ENCODE measurements at places on chromosomes 12 and 14.

DNA sequence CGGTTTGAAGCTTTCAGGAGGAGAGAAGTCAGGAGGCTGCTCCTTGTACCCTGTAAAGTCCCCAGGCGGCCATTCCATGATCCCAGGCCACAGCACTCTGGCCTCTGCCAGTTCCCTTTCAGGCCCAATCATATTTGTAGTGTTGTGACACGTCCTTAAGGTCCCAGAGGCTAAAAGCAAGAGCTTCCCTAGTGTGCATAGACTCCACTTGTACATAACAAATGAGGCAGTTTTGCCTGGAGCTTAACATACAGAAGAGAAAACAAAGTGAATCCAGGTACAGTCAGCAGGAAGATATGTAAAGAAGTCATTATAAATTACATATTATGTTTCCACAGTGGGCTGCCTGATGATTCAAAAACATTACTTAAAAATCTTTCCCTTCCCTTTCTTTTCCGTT, 81.1 kb upstream of the RPH3A start:
- no peak for DNase-seq

- DNase-seq = no peak
Observed at GRCh38 chr12:132327336-132328171, 1.8 kb downstream of the GALNT9 start.

DNA sequence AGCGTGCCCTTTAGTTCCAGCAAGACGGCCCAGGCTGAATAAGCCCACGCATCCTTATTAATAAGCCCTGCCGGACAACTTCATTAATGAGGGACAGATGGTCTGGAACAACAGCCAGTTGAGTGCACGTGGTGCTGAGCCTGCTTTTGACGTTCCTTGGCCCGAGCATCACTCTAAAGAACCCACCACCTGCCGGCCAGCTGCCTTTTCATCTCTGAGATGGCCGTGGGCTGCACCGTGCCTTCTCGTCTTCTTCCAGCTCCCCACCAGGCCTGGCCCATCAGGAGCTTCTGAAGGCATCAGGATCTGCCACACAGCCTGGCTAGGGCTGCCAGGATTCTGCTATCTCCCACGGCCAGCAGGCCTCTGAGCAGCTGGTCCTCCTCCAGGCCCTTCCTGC, 80.0 kb downstream of the AACS start:
- DNase-seq = no peak

- no peak for DNase-seq
Observed at GRCh38 chr14:45082420-45082819, 1.5 kb upstream of the PRPF39 start.

DNA sequence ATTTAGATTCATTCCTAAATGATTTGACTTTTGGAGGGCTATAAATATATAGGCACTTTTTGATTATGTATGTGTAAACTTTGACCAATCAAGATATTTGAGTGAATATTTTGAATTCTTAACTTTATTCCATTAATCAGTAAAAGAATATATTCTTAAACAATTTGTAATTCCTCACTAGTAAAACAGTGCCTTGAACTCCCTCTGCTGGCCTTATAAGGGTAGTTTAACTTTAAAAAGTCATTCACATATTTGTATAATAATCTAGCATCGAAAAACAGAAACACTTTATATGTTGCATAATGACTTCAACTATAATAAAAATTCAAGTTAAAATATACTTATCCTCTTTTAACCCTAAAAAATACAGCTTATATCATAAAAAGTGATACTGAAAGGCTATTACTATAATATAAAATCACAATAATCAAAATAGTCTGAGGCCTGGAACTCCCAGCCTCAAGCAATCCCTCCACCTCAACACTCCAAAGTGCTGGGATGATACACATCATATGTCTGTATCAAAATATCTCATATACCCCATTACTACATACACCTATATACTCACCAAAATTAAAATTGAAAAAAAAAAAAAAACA, 31.2 kb downstream of the CCDC59 start:
- no peak for DNase-seq

DNA sequence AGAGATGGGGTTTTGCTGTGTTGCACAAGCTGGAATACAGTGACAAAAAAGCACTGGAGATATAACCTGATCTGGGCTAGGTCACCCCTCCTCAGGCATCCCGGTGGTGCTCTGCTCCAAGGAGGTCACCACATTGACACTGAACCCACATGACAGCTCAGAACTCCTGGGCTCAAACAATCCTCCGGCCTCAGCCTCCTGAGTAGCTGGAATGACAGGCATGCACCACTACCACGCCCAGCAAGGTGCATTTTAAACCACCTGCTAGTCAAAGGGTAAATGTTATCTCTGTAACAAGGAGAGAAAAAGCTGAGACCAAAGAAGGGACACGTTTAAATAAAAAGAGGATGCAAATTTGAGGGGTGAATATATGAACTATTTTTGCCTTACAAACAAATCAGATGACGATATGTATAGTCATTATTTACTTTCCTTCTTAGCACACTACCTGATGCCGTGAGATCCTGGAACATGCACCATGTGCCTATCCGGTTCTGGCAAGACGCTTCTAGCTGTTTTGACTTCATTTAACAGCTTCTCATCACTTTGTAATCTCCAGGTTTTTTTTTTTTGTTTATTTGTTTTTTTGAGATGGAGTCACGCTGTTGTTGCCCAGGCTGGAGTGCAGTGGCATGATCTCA, 135.1 kb downstream of the PPM1H start:
- DNase-seq = no peak

GRCh38 chr12:2247120-2247519, 194.3 kb downstream of the CACNA1C start:
- no peak for DNase-seq

DNA sequence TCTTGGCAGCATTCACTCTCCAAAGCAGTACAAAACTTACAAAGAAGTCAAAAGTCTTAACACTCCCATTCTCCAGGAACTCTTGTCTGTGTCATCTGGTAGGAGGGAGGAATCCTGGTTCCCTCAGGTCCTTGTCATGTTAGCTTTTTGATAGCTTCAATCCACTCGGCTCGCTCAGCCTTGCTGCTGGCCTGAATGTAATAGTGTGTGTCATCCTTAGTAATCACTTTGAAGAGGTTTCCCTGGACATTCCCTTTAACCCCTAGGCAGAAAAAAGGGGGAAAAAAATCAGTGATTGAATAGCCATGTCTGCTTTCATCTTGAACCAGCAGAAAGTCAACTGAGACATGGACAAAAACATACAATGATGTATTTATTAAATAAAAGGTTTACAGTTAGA, 24.8 kb downstream of the PLEK2 start:
- DNase-seq = no peak

DNA sequence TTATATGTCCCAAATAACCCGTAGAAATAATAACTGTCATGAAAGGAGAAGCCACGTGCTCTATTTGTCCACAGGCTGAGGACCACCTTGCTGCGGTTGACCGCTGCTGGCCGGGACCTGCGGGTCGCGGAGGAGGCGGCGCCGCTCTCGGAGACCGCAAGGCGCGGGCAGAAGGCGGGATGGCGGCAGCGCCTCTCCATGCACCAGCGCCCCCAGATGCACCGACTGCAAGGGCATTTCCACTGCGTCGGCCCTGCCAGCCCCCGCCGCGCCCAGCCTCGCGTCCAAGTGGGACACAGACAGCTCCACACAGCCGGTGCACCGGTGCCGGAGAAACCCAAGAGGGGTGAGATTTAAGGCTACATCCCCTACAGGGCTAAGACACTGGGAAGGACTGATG, 21.0 kb downstream of the RPGRIP1 start:
- no peak for DNase-seq

DNA sequence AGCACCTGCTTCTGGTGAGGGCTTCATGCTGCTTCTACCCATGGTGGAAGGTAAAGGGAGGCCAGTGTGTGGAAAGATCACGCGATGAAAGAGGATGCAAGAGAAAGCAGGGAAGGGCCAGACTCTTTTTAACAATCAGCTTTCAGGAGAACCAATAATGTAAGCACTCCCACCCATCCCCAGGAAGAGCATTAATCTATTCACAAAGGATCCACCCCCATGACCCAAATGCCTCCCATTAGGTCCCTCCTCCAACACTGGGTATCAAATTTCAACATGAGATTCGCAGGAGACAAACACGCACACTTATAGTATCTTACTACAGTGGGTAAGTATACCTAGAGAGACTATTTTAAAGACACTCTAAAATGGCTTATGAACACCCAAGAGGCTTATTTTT, 80.5 kb upstream of the TMCC3 start:
- DNase-seq = no peak

- DNase-seq = no peak
Observed at GRCh38 chr12:8037046-8037663, 4.6 kb downstream of the FOXJ2 start.

DNA sequence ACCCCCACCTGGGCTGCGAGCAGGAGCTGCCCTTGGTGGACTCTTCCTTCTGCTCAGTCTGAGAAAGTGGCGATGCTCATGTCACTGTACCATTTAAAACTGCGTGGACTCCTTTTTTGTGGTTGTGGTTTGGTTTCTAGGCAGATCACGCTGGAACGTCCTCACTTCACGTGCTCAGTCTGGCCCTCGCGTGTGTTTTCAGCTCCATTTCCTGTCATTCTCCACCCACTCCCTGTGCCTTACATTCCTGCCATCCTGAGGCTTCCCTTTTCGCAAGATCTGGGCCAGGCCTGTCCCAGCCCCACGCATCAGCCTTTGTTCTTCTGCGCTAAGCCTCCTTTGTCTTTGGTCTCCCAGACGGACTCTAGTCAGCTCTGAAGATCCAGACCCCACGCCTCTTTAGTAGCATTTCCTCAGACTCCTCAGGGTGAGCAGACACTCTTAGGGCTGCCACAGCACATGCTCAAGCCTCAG, 105.4 kb downstream of the FBXL14 start:
- DNase-seq = no peak

GRCh38 chr12:78146365-78146772, 315.7 kb downstream of the NAV3 start:
- no peak for DNase-seq

DNA sequence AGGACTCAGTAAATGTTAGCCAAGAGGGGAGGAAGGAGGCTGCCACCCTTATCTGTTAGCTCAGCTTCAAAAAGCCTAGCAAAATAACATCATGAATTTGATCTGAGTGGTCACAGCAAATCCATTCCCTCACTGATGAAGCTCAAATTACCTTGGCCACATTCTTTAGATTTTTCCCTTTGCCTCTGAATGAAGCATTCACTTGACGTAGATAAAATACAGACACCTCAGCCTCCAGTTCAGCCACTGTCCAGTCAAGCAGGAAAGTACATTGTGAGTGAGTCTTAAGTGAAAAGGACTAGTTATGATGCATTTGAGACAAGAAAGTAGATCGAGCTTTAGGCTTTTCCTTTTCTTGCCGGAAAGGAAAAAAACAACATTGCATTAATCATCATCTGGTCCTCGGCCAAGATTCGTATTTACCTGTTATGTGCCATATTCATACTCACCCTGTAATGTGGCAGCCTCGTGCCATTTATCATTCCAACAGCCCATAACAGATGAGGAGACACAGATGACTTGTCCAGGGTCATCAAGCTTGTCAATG, 146.5 kb downstream of the ETV6 start:
- no peak for DNase-seq

DNA sequence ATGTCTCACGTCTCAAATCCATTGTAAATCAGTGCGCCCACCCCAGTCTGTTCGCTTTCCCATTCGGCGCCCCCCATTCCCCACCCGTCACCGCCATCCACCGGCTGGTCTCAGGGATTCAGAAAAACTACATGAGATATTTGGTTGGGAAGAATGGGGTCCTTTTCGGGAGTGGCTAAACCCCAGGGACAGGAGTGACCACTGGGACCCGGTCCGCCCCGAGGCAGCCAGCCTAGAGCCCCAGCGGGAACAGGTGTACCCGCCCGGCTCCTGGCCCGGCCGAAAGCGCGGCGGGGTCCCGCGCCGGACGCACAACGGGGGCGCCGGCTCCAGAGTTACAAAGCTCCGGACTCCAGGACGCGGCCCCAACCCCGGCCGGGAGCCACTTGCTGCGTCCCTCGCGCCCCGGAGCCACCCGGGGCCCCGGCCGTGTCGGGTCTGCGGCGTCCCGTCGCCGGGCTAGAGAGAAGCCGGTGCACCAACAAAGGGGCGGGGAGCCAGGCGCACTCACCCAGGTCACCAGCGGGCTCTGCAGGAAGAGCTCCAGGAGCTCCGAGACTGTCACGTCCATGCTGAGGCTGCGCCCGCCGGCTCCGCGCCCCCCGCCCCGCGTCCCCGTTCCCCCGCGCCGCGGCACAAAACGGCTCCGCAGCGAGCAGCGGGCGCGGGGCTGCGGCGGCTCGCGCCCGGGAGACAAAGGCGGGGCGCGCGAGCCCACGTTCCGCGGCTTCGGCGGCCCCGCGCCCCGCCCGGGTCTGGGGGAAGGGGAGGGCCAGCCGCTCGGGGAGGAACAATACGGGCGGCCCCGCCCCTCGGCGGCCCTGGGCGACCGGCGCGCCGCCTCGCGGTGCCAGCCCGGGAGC, at the start of gene CCDC88C:
Gene CCDC88C, minus strand, starts transcription at position 701 of the 863 bp plus-strand sequence. Its CDS starts 130 bp downstream, at position 571.
- peak; percentile 41 for DNase-seq

DNA sequence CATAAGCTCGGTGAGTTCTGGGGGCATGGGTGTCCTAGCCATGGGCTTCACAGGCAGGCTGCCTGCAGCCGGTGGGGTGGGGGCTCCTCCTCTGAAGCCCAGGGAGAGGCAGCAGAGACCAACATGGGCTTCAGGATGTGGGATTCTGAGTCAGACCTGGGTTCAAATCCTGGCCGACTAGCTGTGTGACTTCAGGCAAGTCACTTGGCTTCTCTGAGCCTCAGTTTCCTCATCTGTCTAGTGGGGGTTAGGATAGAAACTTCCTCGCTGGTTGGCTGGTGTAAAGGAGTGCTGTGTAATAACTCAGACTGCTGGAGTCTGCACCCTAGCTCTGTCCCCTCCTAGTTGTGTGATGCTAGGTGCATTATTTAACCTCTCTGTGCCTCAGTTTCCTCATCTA, 12.2 kb downstream of the RNFT2 start:
- no peak for DNase-seq

GRCh38 chr14:20630340-20631022, 11.0 kb downstream of the OR6S1 start:
- DNase-seq = no peak

GRCh38 chr12:120071493-120072020, 45.0 kb downstream of the RAB35 start:
- DNase-seq = no peak

GRCh38 chr12:96044017-96044942, 8.9 kb upstream of the LTA4H start:
- no peak for DNase-seq

GRCh38 chr12:64102339-64102738, 119.8 kb downstream of the KICS2 start:
- no peak for DNase-seq

Data from activated T-helper 1 cell treated with anti-CD3 and anti-CD28 coated beads, Interleukin-2, amount 50 U/mL, for 16 hours (primary cell).